ENCODE measurements at places on chromosomes 7 and 10.

GRCh38 chr7:91345449-91345848 is 81.2 kb downstream of the FZD1 start:
- DNase-seq, result no peak

- DNase-seq, result no peak
Observed at GRCh38 chr7:124076841-124077240, 44.0 kb upstream of the TMEM229A start.

DNA sequence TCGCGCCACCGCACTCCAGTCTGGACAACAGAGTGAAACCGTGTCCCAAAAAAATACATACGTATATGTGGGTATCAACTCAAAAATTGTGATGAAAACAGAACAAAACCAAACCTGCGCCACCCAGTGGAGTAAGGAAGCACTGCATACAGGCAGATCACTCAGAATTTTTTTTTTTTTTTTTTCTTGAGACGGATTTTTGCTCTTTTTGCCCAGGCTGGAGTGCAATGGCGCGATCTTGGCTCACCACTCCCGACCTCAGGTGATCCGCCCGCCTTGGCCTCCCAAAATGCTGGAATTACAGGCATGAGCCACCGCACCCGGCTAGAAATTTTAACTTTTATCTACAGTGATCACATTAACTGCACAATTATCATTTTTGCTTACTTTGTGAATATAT is 9.1 kb upstream of the TMEM236 start:
- peak; percentile 47 for DNase-seq

GRCh38 chr7:40673285-40673684 is 538.5 kb downstream of the SUGCT start:
- peak; percentile 57 for DNase-seq

DNA sequence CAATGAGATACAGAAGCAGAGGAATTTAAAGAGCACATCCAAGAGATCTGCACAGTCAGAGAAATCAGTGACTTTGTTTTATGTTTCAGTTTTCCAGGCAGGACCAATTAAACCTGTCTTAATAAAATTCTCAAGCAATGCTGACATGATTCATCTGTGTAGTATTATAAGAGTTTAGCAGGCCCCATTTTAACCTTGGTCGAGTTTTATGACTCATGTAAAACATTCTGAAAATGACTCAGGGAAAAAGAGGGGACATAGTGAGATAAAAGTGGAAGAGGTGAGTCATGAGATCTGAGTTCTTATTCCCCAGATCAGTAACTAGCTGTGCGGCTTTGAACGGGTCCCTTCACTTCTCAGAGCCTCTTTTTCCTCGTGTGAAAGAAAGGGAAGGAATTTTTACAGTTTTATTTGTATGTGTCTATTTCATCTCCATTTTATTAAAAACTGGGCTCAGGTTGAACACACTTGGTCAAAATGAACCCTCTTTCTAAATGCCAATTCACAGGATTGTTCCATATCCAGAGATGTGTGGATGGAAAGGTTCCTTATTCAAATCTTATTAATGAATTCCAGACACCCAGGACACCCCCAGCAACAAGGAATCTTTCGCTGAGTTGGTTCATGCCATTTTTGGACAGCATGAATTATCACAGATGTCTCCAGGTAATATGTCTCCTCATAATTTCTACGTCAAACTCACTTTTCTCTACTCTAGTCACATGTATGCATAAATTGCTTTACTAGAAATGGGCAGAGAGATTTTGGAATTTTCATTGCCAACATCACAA is 143.2 kb downstream of the JAZF1 start:
- peak; percentile 93 for DNase-seq

DNA sequence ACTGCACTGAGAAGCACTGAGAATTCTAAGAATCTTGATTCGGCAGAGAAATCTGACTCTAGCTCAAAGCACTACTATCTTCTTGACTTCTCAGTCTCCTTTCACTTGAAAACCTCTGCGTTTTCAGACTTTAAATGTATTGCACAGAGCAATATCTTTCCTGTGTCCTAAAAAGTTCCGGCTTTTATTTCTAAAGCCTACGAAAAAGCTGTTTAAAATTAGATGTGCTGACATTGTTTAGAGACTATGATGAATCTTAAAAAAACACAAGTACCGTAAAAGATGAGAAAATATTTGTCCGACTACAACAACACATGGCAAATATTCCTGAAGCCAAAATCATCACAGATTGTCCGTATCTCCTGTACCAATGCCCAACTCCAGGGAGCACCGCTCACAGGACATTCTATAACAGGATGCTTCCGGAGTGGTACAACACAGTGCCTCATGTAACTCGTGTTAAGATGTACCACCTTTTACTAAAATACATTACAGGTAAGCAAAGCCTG is 136.9 kb downstream of the CUBN start:
- DNase-seq, result no peak

DNA sequence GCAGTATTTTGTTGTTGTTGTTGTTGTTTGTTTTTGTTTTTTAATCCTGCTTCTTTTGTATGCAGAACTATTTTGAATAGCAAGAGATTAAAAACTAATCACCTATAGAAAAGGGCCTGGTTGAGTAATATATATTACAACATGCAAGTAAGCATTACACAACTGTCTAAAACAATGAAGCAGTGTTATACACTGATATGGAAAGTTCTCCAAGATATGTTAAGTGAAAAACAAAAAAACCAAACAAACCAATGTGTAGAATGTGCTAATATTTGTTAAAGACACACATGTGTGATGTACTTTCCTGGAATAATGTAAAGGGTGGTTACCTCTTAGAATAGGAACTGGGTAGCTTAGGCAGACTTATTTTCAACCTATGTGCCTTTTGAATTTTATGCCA is 117.4 kb downstream of the ZNF365 start:
- DNase-seq, result peak; percentile 48

DNA sequence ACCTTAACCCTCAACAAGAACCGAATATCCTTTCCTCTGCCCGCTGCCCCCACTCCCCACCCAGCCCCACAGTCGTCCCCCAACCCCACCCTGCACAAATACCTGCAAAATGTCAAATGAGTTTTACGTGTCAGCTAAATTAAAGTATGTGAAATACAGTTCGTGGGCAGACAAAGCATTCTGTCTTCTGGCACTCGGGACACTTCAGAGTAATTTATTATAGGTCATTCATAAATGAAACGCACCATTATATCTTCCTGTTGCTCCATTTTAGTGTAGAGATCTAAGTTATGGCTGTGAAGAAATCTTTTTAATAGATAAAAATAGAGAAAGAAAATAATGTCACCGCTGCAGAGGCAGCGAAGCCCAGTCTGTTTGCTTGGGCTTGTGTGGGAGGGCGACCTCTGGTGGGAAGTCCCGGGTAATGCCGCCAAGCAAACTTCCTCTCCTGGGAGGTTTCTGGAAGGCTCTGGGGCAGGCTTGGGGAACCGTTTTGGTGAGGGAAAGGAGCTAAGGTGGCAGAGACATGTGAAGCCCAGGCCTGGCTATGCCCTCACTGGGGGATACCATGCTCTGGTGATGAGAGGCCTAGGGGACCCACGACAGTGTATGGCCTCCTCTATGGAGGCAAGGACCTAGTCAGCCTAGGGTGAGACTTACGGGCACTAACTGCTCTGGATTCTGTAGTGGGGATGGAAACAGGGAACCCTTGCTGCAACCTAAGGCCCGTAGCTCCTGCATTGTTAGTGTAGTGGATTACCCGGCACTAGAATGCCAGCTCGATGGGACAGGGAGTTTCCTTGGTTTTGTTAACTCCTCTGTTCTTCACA is 604.9 kb downstream of the LRMDA start:
- peak; percentile 76 for DNase-seq

- no peak for DNase-seq
Observed at GRCh38 chr10:69816521-69816920, 14.8 kb downstream of the COL13A1 start.

DNA sequence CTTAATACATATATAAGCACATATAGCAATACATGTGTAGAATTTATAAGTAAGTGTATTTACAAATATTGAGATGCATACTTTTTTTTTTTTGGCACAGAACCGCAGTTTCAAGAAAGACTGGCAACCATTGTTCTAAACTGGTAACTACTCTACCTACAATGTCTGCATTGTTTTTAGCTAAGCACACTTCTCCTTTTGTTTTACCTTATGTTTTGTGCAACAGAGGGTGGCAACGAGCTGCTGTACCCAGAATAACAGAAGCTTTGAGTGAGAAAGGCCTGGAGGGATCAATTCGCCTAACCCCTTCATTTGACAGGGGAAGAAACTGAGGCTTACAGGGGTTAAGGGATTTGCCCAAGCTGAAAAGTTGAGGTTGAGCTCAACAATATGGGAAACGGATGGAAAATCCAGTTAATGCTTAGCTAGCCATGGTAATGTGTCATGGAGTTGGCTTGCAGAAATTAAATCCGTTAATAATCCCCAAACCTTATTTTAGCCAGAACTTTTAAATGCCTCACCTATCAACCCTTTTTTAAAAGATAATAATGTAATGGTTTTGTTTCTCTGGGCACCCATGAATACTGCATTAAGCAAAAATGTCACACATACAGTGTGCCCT is 25.5 kb downstream of the FZD1 start:
- DNase-seq, result no peak

DNA sequence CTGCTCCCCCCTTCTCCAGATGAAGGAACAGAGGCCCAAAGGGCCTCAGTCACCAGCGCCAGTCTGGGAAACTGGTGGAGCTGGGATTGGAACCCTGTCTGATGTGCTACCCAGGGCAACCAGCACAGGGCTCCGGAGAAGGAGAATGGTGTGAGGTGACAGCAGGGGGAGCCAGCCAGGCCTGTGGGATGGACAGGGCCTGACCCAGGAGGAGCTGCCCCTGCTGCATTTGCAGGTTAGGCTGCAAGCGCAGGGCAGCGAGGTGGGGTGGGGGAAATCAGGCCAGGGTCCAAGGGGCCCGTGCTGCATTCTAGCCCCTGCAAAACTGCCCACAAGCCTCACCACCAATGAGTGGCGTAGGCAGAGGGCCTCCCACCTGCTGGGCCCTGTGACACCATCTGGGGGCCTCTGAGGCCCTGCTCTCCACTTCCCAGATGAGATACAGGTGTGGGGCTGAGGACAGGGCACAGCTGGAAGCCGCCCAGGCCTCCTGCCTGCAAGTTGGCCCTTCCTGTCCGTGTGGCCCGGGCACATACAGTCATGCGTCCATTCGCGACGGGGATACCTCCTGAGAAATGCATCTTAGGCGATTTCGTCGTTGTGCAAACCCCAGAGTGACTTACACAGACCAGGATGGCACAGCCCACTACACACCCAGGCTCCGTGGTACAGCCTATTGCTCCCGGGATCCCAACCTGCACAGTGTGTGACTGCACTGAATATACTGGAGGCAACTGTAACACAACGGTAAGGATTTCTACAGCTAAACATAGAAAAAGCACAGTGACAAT is 45.3 kb downstream of the RASGEF1A start:
- DNase-seq, result no peak

DNA sequence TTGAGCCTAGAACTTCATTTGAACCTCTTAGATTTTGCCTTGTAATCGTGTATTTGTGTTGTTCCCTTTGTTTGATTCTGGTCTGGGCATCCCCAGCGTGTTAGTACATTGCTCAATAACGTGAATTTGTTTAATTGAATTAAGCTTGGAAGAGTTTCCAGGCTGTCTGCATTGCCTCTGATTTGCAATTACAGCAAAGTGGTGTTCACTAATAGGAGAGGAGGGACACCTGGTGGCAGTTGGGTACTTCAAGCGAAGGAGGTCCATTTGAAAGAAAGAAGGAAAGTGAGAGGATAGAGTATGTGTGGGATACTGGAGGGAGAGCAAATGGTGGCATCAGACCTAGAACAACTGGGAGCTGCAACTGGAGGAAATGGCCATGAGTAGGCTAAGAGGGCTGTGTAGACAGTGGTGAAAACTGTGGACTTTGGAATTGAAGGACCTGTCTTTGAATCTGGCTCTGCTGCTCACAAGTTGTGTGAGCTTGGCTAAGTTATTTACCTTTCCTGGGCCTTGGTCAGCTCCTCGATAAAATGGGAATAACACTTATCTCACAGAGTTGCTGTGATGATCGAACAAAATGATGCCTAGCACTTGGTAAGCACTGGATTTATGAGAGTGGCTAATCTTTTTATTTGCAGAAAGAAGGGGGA is 15.1 kb downstream of the LSMEM1 start:
- DNase-seq, result peak; percentile 73

GRCh38 chr10:60979667-60980104 is 35.7 kb upstream of the RHOBTB1 start:
- DNase-seq, result no peak

- DNase-seq, result no peak
Observed at GRCh38 chr10:36676321-36676720, 449.1 kb upstream of the ANKRD30A start.

DNA sequence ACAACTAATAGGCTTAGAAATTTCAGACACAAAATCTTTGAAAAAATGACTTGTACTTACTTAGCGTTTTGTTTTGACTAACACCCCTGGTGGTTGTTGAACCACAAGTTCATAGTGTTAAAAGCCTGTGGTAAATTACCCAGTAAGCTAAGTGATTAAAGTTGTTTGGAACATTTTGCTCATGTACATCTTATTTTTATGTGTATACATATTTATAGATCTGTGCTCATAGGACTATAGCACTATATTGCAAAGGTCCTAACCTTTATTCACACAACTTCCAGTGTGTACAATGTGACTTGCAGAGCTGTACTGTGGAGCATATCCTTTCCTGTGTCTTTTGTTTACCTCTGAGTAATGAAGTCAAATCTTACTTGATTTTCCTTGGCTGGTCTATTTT is 79.6 kb downstream of the BMPR1A start:
- no peak for DNase-seq

DNA sequence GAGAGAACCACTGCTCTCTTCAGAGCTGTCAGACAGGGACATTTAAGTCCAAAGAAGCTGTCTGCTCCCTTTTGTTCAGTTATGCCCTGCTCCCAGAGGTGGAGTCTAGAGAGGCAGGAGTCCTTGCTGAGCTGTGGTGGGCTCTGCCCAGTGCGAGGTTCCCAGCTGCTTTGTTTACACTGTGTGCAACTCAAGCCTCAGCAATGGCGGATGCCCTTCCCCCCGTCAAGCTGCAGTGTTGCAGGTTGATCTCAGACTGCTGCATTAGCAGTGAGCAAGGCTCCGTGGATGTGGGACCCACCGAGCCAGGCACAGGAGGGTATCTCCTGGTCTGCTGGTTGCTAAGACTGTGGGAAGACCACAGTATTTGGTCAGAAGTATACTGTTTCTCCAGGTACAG is 438.9 kb downstream of the ARL4A start:
- DNase-seq, result no peak

- DNase-seq, result no peak
Observed at GRCh38 chr7:127208351-127208750, 44.4 kb downstream of the GRM8 start.

- no peak for DNase-seq
Observed at GRCh38 chr10:21492421-21492820, 33.1 kb downstream of the SKIDA1 start.

DNA sequence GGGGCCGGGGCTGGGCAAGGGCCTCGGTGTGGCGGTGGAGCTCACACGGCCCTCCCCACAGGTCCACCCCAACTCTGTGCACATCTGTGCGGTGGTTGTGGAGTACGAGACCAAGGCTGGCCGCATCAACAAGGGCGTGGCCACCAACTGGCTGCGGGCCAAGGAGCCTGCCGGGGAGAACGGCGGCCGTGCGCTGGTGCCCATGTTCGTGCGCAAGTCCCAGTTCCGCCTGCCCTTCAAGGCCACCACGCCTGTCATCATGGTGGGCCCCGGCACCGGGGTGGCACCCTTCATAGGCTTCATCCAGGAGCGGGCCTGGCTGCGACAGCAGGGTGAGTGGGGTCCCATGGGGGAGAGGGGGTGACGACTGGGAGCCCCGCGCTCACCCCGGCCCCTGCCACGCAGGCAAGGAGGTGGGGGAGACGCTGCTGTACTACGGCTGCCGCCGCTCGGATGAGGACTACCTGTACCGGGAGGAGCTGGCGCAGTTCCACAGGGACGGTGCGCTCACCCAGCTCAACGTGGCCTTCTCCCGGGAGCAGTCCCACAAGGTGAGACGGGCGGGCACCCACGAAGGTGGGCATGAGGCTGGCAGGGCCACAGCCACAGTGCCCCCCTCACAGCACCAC is 8.8 kb downstream of the TMEM120A start:
- no peak for DNase-seq
